ENCODE measurements at places on chromosomes 3 and 15. TPM values are rescaled to one million over a fixed set of nuclear protein-coding genes. Genes with fewer than 3 reads are reported as not detected.

GRCh38 chr3:188729422-188729821, 442.3 kb upstream of the TPRG1 start:
- no peak for DNase-seq

GRCh38 chr3:74271541-74271940, 342.9 kb downstream of the CNTN3 start:
- DNase-seq = no peak

- no peak for DNase-seq
Observed at GRCh38 chr3:61908382-61908781, 347.0 kb downstream of the PTPRG start.

EPHB1 gene
- 0.57 TPM for polyA plus RNA-seq

SOX14 gene
- not detected for polyA plus RNA-seq
